Stimulated activated CD4-positive, alpha-beta T cell treated with anti-CD3 and anti-CD28 coated beads, Interleukin-15, amount 100 ng/mL, for 1 hour (primary cell): ENCODE measurements at places on chromosomes 11 and 22.

DNA sequence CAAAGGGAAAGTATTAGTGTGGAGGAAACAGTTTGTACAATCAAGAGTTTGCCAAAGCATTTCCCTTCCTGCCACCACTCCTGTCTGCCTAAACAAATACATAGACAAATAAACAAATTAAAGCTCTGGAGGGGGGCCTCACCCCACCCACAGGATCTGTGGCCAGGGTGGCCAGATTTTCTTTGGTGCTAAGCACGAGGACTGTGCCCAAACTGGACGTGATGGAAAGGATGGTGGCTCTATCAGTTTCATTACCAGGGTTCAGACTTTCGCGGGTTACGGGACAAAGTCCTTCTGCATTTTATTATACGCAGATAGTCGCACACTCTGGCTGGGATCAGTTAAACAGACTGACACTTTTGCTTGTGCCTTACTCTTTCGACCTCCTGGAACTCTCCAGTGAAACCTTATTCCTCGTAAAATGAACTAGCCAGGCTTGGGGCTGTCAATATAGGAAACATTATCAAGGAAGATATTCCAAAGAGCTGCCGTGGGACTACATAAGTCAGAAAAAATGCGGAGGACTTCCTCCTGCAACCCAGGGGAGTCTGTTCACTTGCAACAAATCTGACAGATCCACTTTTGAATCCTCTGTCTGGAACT lies 11.2 kb downstream of the BARX2 start:
- no peak for DNase-seq

GRCh38 chr11:63564056-63564774 lies 1.0 kb upstream of the PLAAT2 start:
- no peak for DNase-seq

- no peak for DNase-seq
Measured at GRCh38 chr11:19595499-19595839, 117.2 kb upstream of the NAV2 start.

DNA sequence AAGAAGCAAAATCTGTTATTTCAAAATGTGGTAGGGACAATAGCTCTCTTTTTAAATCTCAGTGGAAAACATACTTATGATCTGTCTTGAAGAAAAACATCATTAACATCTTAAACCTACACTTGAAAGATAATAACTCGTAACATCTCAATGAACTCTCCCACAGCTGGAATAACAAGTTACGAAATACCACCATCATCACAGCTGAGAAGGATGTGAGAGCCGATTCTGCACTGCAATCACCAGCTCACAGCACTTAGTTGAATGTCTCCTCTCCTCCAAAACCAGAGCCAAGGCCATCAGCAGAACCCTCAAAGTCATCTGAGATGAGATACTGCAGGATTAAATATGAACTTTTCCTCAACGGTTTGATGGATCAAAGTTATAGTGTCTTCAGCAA lies 124.3 kb downstream of the ARHGAP20 start:
- no peak for DNase-seq

GRCh38 chr11:4185561-4185960 lies 91.0 kb downstream of the RRM1 start:
- no peak for DNase-seq

GRCh38 chr11:47426062-47426956 lies at the start of gene PSMC3:
PSMC3 (minus strand) TSS chr11:47426439; CDS start chr11:47426279, 160 bp downstream.
- DNase-seq, result peak; percentile 99

DNA sequence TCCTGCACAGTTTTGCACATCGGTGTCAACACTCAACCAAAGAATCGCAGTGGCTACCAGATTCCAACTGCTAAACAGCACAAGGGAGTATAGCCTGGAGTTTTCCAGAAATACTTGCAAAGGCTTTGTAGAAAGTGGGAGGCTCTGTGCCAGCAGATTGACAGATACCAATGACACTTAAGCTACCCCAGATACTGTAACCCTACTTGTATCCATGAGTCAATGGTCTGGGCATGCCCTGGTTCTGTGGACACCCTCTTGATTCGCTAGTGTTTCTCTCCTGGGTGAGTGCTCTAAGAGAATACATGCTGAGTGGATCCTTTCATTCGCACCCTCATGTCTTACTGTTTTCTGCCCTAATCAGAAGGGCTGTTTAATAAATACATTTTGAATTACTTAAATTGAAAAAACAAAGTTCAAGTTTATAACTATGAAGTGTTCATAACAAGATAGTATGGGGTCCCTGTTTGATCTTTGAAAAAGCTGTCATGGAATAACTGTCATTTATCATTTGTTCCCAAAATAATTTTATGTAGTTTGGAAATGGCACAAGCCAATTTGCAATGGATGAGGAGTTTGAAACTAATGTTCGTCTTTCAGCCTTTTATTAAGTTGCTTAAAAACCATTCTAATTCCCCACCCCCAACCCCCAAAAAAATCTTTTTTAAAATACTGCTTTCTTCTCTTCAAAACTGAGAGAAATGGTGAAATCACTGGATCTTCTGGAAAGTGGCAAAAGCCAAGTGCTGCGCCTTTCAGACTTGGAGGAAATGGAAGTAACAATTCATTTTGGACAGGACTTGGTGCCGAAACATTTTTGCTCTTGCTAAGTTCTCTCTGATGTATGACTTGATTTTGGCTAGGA lies 600.5 kb upstream of the TENM4 start:
- no peak for DNase-seq

DNA sequence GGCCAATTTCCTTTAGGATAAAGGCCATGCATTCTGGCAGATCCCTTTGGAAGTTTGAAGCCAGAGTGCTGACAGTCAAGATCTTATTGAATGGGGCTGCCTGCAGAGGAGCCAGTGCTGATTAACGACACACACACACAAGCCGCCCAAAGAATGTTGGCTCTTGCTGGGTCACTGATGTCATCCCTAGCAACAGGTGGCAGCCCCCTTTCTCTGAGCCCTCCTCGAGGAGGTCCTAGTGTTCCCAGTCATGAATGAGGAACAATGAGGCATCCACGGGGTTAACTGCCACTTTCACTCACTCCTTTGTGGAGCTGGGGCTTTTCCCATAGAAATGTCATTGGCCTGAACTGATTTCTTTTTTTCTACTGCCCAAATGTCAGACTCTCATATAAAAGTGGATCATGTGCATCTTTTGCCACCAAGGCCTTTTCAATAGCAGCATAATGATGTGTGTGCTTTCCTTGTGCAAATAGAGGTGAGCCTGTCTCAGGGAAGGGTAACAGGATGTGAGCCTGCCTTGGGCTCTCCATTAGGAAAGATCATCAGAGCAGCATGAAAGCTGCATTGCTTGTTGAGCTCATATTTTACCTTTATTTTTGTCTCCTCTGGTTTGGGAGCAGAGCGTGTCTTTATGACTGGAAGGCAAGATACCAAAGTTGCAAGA lies 301.8 kb upstream of the MTNR1B start:
- no peak for DNase-seq

DNA sequence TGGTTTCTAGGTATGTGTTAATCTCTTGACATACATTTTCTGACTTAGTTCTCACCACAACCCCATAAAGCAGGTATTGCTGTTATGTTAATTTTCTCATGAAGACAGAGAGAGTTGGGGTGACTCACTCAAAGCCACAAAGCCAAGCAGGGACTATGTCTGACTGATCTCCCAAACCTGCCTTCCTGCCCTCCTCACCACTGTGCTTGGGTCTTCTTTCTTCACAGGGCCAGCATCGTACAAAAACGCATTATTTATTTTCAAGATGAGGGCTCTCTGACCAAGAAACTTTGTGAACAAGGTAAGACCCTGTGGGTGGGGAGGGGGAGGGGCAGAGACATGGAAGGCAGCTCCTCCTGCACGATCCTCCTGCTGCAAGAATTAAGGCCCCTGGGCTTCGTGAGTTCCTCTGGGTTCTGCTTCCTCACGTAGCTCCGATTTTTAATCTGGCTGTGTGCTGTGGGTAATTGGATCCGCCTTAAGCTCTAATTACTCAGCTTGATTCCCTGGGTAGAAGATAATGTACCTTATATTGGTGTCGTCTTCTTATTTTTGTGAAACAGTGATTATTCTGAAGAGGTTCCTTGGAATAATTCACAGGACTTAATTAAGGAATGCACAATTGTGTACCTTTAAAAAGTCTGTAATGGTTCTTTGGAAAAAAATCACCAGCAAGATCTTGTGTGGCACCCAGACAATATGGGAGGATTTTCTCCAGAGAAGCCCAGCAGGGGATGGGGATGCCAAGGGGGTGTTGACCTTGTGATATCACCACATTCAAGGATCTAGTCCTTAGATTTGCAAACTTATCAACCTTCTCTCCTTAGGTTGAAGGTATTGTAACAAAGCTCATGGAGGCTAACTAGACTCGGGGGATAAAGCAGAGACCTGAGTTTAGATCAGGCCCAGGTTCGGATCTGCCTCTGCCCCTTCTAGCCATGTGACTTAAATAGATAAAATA lies 112.9 kb downstream of the SPON1 start:
- DNase-seq, result peak; percentile 20

DNA sequence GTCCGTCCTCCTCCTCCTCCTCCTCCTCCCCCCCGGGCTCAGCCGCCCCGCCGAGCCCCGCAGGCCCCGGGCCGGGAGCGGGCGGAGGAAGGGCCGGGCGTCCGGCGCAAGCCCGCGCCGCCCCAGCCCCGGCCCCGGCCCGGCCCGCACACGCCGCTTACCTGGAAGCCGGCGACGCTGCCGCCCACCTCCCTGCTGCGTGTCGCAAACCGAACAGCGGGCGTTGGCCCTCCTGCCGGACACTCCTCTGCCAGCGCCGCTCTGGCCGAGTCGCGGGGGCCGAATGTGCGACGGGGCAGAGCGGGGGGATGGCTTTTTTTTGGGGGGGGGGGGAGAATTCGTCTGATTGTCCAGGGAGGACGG lies 1.1 kb downstream of the IGF2 start:
- no peak for DNase-seq

DNA sequence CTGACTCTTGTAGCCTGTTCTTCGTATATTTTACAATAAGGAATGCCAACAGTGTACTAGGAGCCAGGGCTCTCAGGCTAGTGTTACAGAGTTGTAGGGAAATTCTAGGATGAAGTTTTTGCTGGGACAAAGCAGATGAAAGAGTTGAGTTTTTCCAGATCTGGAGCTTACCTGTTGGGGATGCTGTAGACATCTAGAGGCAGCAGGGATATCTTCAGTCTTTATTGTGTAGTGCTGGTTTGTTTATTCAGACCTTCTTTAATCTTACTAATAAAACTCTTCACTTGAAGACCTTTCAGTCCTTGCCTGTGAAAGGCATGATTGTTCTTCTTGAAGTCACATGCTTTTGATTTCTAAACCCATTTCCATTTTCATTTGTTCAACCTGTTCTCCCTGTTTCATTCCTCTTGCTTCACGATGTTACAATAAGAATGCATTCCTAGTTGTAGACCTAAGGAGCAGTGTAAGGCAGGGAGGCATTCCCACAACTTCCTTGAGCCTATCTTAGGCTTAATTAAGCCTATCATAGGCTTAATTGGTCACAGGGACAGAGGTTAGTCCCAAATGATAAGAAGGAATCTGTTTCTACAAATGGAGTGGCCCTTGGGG lies 7.9 kb upstream of the SLC37A2 start:
- DNase-seq, result no peak

DNA sequence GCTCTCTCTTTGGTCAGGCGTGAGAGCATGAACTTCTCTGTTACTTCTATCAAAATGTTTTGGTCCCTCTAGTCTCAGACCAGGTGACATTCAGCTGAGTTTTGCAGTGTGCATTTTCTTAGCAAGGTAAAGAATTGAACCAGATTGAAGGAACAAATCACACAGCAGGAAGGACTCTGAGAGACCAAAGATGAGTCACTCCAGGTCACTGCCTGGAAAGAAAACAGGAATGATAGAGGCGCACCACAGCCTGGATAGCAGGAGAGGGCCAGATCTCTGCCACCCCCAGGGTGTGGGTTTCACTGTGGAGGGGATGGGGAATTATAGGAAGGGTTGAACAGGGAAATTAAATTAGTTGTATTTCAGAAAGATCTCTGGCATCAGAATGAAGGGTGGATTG lies 788.3 kb downstream of the NTM start:
- no peak for DNase-seq

DNA sequence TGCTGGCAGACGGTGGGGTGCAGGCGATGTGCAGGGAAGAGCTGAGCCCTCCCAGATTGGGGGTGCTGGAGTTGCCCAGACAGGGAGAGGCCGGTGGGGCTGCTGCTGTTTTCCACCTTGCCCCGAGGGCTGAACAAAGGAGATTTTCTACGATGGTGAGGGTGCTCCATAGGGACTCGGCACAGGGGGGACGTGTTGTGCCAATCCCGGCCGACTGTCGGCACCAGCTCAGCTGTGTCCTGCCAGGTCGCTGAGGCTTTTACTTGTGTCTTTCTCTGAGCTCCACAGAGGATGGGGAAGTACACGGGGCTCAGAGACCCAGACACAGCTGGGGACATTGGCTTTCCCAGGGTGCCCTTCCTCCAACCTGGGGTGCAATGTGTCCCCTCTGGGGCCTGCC lies 816.8 kb downstream of the BRD1 start:
- DNase-seq, result no peak

DNA sequence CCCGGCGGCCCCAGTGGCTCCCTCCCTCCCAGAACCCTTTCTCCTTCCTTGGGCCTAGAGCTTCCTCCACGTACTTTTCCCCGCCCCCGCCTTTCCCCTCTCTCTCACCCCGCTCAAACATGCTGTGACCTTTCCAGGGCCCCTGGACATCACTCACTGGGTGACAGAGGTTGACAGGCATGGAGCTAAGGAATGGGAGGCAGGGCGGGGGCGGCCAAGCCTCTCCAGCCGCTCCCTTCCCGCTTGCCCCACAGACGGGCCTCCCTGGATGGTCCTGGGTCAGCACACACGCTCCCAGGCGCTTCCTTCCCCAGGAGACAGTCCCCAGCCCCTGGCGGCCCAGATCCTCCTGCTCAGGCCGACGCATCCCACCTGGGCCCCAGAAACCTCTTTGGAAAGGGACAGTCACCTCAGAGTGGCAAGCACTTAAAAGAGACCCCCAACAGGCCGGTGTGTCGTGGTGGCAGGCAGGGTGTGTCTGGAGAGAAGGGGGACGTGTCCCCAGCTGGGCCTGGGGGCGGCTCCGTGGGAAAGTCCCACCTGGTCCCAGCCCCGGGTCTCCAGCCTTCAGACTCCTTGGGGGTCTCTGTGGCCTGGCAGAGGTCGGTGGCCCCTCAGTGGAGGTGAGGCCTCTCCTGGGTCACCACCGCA lies 8.8 kb downstream of the H19 start:
- no peak for DNase-seq

DNA sequence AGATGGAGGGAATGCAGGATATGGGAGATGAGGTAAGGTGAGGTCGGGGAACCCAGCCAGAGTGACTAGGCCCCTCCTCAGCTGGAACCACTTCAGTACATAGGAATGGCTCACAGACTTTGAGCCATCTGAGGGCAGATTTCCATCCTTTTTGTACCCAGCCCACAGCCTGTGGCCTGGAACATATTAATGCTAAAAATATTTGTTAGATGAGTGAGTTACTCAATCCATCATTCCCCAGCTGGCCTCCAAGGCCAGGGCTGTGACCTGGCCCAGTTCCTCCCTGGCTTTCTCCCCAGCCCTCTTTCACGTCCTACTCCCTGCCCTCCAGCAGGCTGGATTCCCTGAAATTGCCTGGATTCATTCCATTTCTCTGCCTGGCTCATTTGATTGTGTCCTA lies 57.2 kb upstream of the PRDM11 start:
- DNase-seq, result no peak

GRCh38 chr11:97800891-97801290 lies 1219.9 kb upstream of the CNTN5 start:
- DNase-seq, result no peak

- DNase-seq, result no peak
Measured at GRCh38 chr11:27281276-27281675, 81.7 kb downstream of the CCDC34 start.

- no peak for DNase-seq
Measured at GRCh38 chr11:22162756-22163155, 30.1 kb upstream of the ANO5 start.

- no peak for DNase-seq
Measured at GRCh38 chr11:127656116-127656836, 655.7 kb upstream of the KIRREL3 start.
